ENCODE measurements at places on chromosomes 11 and 22.

GRCh38 chr11:95567685-95568084 is 221.9 kb downstream of the FAM76B start:
- DNase-seq = no peak

DNA sequence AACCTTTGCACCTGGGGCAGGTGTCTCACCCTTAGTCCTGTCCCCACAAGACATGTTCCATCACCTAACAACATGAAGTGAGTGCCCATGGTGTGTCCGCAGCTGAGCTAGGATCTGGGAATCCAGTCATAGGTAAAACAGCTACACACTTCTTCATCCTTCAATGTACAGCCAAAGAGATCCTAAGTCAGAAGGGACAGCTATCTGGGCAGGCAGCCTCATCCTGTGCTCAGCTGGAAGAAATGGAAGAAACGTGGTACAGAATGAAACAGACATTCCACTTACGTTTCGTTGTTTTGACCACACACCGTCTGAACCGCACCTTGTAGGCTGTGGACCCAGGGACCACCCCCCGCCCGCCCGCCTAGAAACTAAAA is 30.8 kb downstream of the PDGFB start:
- no peak for DNase-seq

GRCh38 chr11:74592063-74592440 is 330 bp upstream of the POLD3 start:
- no peak for DNase-seq

GRCh38 chr22:23565305-23565914 is 14.7 kb downstream of the IGLL1 start:
- DNase-seq = no peak

- no peak for DNase-seq
Observed at GRCh38 chr11:16015741-16016467, 340.4 kb downstream of the SOX6 start.

GRCh38 chr11:87456499-87456898 is 418.8 kb downstream of the TMEM135 start:
- no peak for DNase-seq

- DNase-seq = no peak
Observed at GRCh38 chr22:44460691-44461375, 37.2 kb downstream of the RTL6 start.

- DNase-seq = no peak
Observed at GRCh38 chr22:48745842-48746788, 1081.6 kb downstream of the BRD1 start.

DNA sequence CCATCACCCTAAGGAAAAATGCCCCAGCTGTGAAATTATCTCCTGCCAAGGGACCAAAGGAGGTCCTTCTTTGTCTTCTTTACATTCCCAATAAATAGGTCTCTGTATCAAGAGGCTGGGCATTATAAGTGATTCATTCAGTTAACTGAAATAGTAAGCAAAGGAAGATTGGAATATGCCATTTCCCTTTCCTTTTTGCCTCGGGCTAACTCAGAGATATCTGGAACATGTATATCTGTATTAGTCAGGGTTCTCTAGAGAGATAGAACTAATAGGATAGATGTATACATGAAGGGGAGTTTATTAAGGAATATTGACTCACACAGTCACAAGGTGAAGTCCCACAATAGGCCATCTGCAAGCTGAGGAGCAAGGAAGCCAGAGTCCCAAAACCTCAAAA is 15.3 kb upstream of the CWF19L2 start:
- no peak for DNase-seq

- no peak for DNase-seq
Observed at GRCh38 chr11:70506986-70507385, 108.7 kb downstream of the CTTN start.

DNA sequence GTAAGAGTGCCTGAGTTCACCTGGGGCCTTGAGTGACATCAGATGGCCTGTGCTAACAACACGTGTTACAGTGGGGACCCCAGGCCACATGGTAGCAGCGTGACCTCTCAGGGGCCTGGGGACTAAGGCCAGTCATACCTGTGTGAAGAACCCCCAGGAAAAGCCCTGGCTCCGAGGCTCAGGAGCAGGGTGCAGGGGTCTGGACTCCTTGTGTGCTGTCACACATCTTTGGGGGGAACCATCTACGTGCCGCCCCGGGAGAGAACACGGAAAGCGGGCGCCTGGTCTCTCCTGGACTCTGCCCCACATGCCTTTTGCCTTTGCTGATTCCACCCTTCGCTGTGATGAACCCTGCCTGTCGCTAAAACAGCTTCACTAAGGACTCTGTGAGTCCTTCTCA is 48.7 kb downstream of the SHANK2 start:
- DNase-seq = no peak

- no peak for DNase-seq
Observed at GRCh38 chr22:46117206-46118199, 32.8 kb upstream of the PPARA start.

DNA sequence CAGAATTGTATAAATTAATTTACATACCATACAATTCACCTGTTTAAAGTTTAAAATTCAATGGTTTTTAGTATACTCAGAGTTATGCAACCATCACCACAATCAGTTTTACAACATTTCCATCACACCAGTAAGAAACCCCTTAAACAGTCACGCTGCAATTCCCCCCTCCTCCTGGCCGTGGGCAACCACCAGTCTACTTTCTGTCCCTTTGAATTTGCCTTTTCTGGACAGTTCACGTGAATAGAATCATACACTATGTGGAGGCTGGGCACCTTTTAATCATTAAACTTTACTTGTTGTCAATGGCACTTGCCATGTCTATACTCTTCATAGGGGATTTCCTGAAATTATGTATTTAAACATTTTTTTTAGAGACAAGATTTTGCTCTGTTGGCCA is 20.1 kb upstream of the SWAP70 start:
- no peak for DNase-seq

DNA sequence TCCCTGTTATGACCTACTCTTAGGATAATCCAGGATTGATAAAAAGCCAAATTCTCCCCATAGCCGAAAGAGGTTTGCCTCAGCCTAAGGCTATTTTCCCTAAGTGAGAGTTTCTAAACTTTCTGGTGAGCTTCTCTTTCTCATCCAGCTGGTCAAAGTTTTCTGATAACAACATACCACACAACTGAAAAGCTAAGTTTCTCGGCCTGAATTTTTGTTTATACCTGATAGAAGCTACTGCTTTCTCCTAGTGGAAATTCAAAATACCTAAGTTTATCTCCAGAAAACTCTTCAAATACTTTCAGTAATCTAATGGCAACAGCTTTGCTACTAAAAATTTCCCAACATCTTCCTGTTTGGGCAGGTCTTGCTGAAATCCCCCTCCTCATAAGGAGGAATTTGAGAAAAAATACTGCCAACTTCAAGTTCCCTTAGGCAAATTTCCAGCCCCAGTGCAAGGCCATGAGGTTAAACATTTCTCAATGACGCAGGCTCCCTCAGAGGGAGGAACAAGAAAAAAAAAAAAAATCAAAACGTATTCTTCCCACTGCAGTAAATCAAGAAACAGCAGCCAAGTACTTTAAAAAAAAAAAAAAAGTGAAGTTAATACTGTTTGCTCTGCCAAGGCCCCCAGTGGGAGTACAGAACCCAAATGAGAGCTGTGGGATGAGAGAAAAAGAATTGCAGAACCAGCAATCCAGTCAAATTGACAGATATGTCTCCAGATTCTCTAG is 127.0 kb downstream of the MRTFA start:
- DNase-seq = no peak

- DNase-seq = no peak
Observed at GRCh38 chr11:11567936-11568650, 53.7 kb downstream of the GALNT18 start.

DNA sequence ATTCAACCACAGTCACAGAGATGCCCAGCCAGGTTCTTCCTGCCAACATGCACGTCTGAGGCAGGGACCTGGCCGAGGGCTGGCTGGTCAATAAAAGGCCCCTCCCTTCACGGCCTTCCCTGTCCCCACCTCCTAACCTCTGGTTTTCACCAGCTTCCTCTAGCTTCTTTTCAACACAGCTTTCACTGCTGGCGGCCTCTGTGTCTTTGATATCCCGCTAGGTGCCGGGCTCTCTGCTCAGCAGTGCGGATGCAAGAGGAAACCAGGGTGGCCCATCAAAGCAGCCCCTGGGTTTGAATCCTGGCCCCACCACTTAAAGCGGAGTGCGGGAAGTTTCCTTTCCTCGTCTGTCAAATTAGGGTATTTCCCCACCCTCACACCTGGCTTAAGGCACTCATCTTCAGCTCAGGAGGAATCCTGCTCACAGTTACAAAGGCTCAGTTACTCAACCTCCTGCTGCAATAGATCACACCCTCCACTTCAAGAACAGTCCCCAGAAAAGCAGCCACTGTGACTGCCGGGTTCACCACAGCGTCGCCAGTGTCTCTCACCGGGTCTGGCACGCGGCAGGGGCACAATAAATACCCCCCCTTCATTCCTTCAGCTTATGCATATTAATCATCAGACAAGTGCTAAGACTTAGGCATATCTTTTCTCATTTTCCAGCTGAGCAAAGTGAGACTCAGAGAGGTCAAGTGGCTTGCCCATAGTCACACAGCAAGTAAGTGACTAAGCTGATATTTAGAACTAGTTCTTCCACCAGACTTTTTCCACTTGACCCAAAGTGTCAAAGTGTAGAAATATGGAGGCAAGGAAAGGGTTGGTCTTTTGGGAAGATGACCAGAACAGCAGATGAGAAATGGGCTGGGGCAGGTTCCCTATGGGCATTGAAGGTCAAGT is 45.7 kb downstream of the TXN2 start:
- peak; percentile 35 for DNase-seq

DNA sequence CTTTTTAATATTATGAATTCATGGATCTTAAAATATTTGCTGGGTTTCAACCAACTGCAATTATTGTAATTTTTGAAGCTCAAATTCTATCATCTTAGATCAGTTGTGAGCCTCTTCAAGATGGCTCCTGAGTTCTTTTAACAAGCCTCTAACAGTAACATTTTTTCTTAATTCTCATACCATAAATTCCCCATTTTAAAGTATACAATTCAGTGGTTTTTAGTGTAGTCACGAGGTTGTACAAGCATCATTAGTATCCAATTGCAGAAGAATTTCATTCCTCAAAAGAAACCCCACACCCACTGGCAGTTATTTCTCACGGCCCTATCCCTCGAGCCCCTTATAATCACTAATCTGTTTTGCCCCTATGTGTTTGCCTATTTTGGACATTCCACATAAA is 270.8 kb downstream of the SBF2 start:
- DNase-seq = no peak

DNA sequence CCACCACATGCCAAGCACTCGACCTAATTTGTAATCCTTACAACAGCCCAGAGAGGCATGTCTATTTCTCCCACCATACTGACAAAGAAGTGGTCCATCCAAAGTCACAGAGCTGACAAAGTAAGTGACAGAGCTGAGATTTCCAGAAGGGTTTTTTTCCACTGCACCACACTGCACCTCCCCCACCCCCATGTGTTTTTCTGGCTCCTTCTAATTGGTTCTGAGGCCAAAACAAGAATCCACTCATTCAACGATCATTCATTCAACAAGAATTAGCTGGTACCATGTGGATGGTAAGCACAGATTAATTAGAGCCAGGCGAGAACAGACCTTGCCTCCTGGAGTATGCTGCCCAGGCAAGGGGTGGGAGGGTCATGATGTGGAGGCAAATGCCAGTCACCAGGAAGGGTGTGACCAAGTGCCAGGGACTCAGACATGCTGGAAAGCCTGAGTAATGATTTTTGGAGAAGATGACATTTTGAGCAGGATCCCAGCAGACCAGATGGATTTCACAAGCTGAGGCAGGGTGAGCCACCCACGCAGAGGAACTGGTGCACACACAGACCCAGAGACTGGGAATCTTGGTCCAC is 14.9 kb upstream of the PRG2 start:
- DNase-seq = no peak

- DNase-seq = no peak
Observed at GRCh38 chr11:10267821-10268220, 26.2 kb downstream of the SBF2 start.

GRCh38 chr22:46848197-46848596 is 85.7 kb downstream of the TBC1D22A start:
- no peak for DNase-seq

DNA sequence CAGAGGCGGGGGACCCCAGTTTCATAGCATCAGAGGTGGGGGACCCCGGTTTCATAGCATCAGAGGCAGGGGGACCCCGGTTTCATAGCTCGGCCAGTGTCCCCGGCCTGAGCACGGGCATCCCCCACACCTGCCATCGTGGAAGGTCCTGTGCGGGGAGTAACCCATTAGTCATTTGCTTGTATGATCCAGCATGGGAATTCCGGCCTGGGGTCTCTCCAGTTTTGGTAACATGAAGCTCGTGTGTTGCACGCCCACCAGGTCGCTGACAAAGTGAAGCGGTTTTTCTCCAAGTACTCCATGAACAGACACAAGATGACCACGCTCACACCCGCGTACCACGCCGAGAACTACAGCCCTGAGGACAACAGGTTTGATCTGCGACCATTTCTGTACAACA is 29.0 kb upstream of the KRTAP5-7 start:
- DNase-seq = no peak

- DNase-seq = no peak
Observed at GRCh38 chr11:58968251-58968711, 29.0 kb downstream of the GLYATL1 start.

GRCh38 chr11:12715941-12716340 is 41.7 kb downstream of the TEAD1 start:
- no peak for DNase-seq

DNA sequence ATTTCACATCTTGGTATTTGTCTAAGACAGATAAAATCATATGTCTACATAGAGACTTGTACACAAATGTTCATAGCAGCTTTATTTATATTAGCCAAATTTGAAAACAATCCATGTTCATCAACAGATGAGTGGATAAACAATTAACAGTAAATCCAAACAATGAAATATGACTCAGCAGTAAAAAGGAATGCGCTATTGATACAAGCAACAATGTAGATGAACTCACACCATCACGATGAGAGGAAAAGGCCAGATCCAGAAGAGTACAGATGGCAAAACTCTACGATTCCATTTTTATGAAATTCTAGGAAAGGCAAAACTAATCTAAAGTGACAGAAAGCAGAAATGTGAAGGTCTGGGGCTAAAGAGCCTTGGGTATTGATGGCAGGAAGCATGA is 384.3 kb downstream of the NTM start:
- no peak for DNase-seq

- DNase-seq = no peak
Observed at GRCh38 chr22:20788627-20789344, 14.9 kb downstream of the SERPIND1 start.

DNA sequence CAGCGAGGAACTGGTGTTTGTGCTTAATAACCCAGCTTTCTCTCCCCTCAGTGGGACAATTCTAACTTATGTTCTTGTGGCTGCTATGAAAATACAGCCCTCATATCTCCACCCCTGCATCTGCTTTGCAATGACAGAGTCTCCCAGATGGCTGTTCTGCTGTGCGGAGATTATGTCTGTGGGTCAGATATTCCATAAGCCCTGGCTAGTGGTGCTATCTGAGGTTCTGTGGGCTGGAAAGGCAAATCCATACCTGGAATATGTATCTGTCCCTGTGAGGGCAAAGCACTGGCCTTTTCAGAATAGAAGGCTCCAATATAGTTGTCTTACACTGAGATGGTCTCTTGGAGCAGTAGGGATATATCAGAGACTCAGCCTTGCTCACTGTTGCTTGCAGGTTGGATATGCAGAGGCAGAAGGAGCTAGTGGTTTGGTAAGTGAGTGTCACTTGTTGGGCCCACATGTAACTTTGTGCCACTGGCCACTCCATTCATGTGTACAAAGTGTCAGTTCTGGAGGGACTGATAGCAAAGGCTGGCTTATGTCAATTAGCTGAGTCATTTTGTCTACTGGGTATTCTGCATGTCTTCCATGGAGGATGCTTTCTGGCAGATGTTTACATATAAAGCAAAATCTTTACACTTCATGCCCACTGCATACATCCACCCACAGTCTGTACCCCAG is 246.6 kb downstream of the FAM76B start:
- DNase-seq = no peak

Data from naive thymus-derived CD4-positive, alpha-beta T cell (primary cell).